ENCODE measurements at places on chromosomes 12 and 14.

GRCh38 chr12:4273652-4274395 lies at the start of gene CCND2:
TSS of gene CCND2 (plus strand) at chr12:4273762. CDS start at chr12:4274041, 279 bp downstream.
- DNase-seq, result no peak

- DNase-seq, result no peak
Measured at GRCh38 chr12:109983432-109984142, 12.6 kb downstream of the GIT2 start.

- DNase-seq, result no peak
Measured at GRCh38 chr12:100166232-100166631, 23.6 kb upstream of the BLTP3B start.

DNA sequence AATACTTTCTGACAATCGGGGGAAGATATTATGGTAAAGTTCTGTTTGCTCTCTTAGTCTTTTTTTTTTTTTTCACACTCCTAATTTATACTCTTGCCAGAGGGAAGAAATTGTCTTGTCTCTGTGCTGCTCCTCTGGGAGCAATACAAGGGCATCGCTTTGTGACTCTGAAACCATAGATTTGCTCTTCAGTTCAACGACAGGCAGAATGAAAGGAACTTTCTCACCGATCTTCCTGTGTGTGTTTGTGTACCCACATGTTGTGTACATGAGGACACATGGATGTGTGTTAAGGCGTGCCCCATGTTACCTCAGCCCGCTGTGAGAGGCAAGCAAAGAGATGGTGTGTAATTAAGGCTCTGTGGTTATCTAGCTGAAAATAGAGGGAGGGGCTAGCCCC lies 457.6 kb downstream of the EGLN3 start:
- DNase-seq, result no peak

- DNase-seq, result no peak
Measured at GRCh38 chr12:89571491-89572195, 45.8 kb upstream of the POC1B start.

GRCh38 chr14:64715146-64715627 lies 11.0 kb downstream of the PLEKHG3 start:
- DNase-seq, result no peak

GRCh38 chr12:110732572-110732971 lies 10.1 kb downstream of the PPP1CC start:
- no peak for DNase-seq

DNA sequence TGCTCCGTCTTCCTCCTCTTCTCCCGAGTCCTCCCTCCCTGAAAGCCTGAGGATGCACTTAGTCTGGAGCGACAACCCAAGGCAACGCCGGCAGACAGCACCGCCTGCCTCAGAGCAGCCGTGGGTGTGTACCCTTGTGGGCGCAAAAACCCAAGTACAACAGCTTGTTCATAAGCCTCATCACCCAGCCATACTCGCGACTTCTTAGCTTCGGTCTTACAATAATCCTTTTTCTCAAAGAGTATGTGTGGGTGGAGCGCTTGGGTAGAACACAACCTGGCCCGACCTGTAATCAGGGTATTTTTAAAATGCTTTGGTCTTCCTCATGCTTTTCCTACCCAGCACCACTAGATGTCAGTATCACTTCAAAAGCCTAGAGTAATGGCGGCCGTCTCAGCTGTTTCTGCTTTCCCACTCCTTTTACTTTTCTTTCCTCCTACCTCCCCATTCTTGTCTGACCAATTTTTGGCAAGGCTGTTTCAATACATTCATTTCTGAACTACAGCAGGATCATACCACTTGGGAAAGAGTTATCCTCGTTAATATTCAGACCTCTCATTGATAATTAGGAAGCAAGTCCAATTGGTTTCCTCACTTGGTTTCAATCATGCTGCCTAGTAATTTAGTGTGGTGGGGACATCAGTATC lies 198.9 kb downstream of the EPS8 start:
- no peak for DNase-seq

GRCh38 chr12:7039403-7039802 lies 21.1 kb upstream of the C1S start:
- DNase-seq, result no peak

- no peak for DNase-seq
Measured at GRCh38 chr14:29853272-29853671, 74.4 kb downstream of the PRKD1 start.

DNA sequence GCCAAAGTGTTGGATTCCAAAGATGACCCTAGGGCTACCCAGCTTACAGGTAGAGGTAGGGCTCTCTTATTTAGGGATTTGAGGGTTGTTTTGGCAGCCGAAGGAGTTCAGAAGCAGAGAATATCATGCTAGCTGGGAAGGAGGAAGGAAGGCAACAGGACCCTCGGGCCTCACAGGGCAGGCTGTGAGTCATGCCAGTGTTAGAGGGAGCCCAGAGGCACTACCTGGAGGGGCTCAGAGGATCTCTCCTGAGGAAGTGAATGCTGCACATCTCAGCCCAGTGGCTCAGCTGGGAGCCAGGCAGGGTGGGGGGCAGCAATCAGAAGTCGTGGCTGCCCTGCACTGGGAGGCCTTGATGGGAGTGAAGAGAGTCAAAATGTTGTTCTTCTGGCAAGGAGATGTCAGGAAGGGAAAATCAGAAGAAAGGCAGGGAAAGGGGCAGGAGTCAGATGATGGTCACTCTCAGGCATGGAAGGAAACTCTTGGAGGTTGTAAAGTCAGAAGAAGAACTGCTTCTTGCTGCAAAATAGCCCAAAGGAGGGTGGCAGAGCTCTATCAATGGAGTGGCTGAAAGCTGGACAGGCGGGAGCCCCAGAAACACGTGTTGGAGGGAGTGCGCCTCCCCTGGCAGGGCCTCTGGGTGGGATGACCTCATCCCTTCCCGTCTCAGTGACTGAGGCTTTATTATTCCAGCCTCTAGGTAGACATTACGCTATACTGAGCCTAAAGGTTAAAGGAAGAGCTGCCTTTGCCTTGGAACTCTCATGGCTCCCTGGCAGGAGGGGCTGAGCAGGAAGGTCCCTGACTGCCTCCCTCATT lies 141.3 kb downstream of the SMOC1 start:
- no peak for DNase-seq

- DNase-seq, result no peak
Measured at GRCh38 chr12:93456077-93456476, 11.2 kb upstream of the MRPL42 start.

GRCh38 chr12:115155665-115156645 lies 472.0 kb upstream of the TBX3 start:
- no peak for DNase-seq

- DNase-seq, result no peak
Measured at GRCh38 chr12:14952299-14952921, 9.0 kb downstream of the ARHGDIB start.

- DNase-seq, result no peak
Measured at GRCh38 chr12:116456330-116457082, 102.7 kb upstream of the MAP1LC3B2 start.

GRCh38 chr14:92940543-92940942 lies 17.6 kb downstream of the CHGA start:
- DNase-seq, result no peak

GRCh38 chr14:73944432-73945158 lies 5.3 kb downstream of the FAM161B start:
- DNase-seq, result no peak

DNA sequence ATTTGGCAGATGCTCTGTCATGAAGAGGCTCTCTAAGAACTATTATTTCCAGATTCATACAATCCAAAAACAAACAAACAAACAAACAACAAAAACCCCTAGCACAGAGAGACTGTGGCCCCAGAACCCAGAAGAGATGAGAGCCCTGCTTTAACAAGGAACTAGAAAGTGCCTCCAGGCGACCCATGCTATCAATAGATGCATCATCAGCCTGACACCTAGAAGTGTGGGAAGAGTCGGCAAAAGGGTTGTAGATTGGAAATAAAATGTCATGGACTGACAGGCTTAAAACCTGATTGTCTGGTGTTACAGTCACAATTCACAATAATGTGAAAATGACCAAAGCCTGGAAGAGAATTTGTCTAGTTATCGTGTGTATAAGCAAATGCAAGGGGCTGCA lies 50.6 kb upstream of the FLRT2 start:
- DNase-seq, result no peak

DNA sequence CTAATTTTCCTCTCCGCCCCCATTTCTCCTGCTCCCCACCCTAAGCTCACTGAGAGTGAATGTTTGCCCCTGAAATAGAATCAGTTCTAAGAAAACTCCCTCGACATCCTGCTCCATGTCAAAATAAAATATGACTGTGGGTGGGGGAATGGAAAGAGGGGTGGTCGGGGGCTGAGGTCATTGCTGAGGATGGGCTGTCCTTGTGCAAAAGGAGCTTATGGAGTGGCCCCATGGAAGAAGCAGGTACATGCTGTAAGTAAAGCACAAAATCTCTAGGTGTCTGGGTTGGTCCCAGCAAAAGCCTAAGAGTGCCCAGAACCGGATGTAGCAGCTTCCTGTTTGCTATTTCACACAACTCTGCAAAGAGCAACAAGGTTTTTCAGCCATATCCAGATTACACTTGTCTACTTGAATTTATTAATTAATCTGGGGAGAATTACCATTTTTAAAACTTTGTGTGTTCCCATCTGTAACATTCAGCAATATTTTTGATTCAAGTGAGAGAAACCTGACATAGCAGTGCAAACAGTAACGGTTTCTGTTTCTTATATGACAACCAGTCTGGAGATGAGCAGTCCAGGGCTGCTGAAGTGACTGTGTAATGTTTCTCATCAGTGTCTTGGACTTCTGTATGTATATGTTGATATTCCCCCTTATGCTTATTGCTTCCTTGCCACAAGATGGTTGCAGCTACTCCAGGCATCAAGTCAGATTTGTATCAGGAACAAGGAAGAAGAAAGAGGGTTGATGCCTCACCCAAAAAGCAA lies 40.4 kb upstream of the GZMB start:
- DNase-seq, result no peak

DNA sequence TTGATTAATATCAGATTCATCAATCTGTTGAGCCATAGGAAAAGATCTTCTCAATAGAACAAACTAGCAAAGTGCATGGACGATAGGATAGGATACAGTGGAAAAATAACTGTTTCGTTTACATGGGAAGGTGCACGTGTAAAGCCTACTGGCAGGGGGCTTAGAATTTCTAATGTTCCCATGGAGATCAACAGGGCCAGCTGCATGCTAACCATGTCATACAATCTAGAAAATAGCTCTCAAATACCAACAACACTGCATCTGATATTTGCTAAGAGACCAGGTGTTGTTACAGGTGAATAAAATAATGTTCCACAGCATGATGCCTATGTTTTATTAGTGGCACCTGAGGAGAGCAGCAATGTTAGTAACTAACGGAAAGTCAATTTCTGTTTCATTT lies 72.5 kb downstream of the ACSS3 start:
- DNase-seq, result no peak

GRCh38 chr12:132222096-132222807 lies 78.0 kb downstream of the NOC4L start:
- no peak for DNase-seq

- DNase-seq, result no peak
Measured at GRCh38 chr14:32354716-32355115, 25.6 kb downstream of the AKAP6 start.

DNA sequence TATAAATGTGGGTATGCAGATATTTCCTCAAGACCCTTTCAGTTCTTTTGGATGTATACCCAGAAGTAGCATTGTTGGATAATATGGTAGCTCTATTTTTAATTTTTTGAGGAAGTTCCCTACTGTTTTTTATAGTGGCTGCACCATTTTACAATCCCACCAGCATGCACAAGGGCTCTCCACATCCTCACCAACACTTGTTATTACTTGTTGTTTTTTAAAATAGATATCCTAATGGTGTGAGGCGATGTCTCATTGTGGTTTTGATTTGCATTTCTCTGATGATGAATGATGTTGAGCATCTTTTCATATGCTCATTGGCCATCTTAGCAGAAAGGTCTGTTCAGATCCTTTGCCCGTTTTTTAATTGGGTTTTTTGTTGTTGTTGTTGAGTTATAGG lies 47.1 kb downstream of the DIP2B start:
- DNase-seq, result no peak

GRCh38 chr12:91367234-91367849 lies 184.7 kb upstream of the DCN start:
- DNase-seq, result no peak

GRCh38 chr12:95551305-95551704 lies at the start of gene USP44:
TSS of gene USP44 (minus strand) at chr12:95551476. CDS start at chr12:95534256, 17,220 bp downstream.
- DNase-seq, result no peak

GRCh38 chr14:89900802-89901201 lies 53.7 kb downstream of the EFCAB11 start:
- DNase-seq, result no peak

DNA sequence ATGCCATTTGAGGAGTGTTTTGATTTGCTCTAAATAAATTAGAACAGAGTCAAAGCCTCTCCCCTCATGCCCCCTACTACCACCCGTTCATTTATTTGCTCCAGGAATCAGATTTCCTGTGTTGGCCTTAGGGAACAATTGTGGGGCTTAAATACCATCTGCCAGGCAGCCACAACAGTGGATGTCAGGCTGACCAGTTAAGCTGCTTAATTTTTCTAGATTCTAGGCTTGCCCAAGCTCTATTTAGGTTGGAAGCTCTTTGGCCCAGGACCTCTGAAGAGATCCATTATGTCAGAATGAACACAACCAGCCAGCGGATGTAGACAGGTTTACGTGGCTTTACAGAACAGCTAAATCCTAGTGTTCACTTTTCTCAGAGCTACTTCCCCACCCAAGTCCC lies 1.0 kb upstream of the TIMELESS start:
- DNase-seq, result no peak

DNA sequence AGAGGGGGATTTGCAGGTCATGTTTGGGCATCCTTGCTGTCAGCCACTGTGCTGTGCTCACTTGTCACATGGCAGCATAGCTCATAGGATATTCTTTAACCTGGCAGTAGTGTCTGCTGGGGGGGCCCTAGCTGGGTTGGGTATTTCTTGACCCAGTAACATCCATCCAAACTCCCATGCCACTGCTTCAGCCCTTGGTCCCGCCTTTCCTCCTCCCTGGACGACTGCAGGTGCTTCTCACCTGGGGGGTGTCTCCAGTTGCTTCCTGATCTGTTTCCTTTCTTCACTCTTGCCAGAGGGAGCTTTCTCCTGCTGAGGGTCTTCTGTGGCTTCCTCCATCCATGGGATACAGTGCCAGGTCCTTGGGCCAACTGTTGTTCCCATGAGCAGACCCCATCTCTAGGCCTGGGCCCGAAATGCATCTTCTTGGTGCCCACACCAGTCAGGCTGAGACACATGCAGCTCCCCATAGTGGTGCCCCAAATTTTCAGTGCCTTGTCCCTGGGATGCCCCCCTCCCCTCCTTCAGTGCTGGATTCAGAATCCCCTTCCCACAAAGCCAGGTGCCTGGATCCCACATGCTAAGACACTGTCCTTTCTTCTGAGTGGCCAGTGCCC lies 20.5 kb downstream of the C14orf132 start:
- no peak for DNase-seq

- DNase-seq, result no peak
Measured at GRCh38 chr14:69268763-69269162, 8.8 kb downstream of the GALNT16 start.

GRCh38 chr12:8033153-8034044 lies 883 bp downstream of the FOXJ2 start:
- no peak for DNase-seq

DNA sequence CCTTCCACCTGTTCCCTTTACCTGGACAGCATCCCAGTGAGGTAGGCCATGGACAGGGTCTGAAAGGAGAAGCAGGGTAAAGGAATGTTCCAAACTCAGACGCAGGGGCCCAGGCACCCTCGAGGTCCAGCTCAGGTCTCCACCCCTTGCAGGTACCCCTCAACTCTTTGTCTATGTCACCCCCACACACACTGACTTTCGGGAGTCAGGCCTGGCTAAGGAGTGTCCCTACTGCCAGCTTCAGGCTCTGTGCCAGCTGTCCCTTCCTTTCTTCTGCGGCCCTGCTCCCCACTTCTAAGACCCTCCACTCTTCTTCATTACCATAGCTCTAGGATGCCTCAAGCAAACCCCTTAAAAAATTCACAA lies 13.6 kb downstream of the FAIM2 start:
- no peak for DNase-seq

GRCh38 chr14:34348592-34348991 lies 113.4 kb downstream of the SPTSSA start:
- DNase-seq, result no peak
